HFF-Myc (cell line): ENCODE measurements at places on chromosomes 7 and 10.

- no peak for DNase-seq
Measured at GRCh38 chr10:89615112-89615511, 29.9 kb downstream of the PANK1 start.

- no peak for DNase-seq
Measured at GRCh38 chr10:6928586-6928985, 348.5 kb upstream of the PRKCQ start.

- DNase-seq = no peak
Measured at GRCh38 chr10:76354212-76354738, 922.9 kb downstream of the LRMDA start.

- DNase-seq = no peak
Measured at GRCh38 chr7:127786184-127786583, 134.2 kb downstream of the SND1 start.

DNA sequence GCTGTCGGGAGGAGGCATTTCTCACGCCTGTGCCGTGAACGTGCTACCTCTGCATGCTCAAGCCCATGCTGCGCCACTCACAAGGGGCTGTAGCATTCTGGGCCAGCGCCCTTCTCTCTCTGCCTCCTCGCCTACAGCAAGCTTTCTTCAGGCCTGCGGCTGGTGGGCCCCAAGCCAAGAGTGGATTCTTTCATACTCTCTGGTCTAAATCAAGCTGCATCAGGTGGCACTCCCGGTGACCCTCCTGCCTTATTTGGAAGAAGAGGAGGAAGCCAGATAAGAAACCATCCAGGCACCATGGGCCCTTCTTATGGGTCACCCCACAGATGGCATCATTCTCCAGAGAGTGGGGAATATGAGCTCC lies 86.7 kb upstream of the DUSP5 start:
- DNase-seq = no peak

GRCh38 chr7:120843109-120843508 lies 14.8 kb downstream of the TSPAN12 start:
- peak; percentile 30 for DNase-seq
